MG63 (cell line): ENCODE measurements at places on chromosomes 6 and 20. TPM values are rescaled to one million over a fixed set of nuclear protein-coding genes. Genes with fewer than 3 reads are reported as not detected.

Gene PNPLA1
- not detected in 2 replicates for total RNA-seq

Gene L3MBTL3
- 2.9 and 3.5 TPM in 2 replicates for total RNA-seq

Gene PROKR2
- total RNA-seq: not detected in 2 replicates

Gene FRK
- total RNA-seq: 0.07 and 0.16 TPM in 2 replicates

Gene CPXM1
- 1.2 TPM in 1 of 2 replicates, not detected in the other for total RNA-seq

Gene GRM4
- not detected in 2 replicates for total RNA-seq

Gene MLIP
- total RNA-seq: not detected in 2 replicates

Gene LPA
- not detected in 2 replicates for total RNA-seq

Gene ANGPT4
- total RNA-seq: not detected in 2 replicates

Gene LYRM2
- 7.1 and 28.4 TPM in 2 replicates for total RNA-seq

Gene DEFB118
- not detected in 2 replicates for total RNA-seq

Gene KHDC1L
- total RNA-seq: not detected in 2 replicates

Gene TAGAP
- not detected in 2 replicates for total RNA-seq

- no peak for DNase-seq
These were observed 142.7 kb downstream of the TENT5A start for GRCh38 chr6:81609736-81610135.

DNA sequence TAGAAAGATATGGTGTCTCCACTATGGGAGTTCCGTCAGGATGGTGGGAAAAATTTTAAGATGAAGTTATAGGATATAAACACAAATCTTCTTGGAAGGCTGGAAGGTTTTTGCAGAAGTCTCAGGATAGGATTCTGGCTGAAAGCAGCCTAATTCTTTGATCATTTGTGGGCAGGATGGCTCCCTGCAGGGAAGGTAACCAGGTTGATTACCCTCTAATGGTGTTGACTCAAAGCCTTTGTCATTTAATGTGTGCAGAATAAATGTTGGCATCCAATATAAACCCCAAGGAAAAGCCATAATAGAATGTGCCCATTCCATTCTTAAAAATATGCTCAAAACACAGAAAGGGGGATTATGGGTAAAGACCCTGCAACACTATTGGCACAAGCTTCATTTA, 204.3 kb downstream of the EPM2A start:
- no peak for DNase-seq

GRCh38 chr6:31897612-31898382, at the start of gene EHMT2:
EHMT2 (minus strand) TSS chr6:31897698; CDS start chr6:31897677, 21 bp downstream.
- DNase-seq: peak; percentile 79

GRCh38 chr6:31899215-31899614, 1.7 kb upstream of the EHMT2 start:
- no peak for DNase-seq

- DNase-seq: no peak
These were observed 4.7 kb downstream of the CDKN1A start for GRCh38 chr6:36683145-36683655.

GRCh38 chr6:13508711-13509705, 21.6 kb upstream of the GFOD1 start:
- peak; percentile 75 for DNase-seq

GRCh38 chr6:131949909-131950766, 1.0 kb downstream of the CCN2 start:
- peak; percentile 96 for DNase-seq

GRCh38 chr6:83978997-83979396, 54.6 kb upstream of the MRAP2 start:
- no peak for DNase-seq

DNA sequence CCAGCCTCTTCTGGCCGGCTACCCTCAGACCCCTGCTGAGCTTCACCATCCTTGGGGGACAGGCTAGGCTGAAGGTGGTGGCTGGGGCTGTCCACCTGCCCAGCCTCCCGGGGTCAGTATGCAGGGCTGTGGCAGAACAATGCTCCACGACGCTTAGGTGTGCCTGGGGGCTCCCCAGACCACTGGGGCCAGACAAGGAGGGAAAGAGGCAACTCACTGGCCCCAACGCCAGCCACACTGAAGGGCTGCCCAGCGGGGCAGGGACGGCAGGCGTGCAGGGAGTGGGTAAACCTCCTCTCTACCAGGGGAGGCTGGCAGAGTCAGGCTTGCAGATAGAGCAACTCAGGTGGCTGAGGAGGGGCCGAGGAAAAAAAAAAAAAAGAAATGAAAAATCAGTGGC, 11.5 kb upstream of the UBE2V1 start:
- DNase-seq: no peak

DNA sequence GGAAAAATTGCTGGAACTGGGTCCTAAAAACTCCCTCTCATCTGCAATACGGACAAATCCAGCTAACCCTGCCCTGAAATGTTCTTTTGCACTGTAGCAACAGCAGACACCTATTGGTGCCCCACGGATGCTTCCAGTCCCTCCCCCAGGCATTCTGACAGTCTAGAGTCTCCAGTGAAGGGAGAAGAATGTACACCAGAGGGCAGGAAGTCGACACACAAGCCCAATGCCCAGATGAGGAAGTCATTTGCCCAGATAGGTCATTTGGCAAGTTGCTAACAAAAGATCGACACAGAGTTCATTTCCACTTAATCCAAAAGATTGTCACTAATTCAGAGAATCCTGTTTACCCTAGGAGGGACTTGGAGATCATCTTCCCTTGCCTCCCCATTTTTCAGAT, 293.0 kb upstream of the PRDM1 start:
- DNase-seq: no peak

DNA sequence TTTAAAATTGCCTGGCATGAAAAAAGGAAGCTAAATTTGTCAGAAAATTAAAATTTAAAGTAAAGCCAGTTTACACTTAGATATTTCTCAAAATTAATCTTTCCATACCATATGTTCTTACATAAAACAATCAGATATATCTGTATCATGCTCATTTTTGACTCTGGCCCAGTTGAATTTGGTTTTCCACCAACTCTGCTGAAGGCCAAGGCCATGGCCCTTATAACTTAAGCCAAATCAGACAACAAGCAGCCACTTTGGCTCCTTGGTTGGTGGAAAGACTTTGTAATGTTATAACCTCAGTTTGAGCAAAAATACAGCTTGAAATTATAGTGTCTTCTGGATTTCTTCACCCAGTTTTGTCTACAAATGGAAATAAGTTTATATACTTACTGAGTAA, 97.3 kb downstream of the CENPW start:
- no peak for DNase-seq

- DNase-seq: no peak
These were observed 89.9 kb upstream of the SGK1 start for GRCh38 chr6:134407791-134408190.

DNA sequence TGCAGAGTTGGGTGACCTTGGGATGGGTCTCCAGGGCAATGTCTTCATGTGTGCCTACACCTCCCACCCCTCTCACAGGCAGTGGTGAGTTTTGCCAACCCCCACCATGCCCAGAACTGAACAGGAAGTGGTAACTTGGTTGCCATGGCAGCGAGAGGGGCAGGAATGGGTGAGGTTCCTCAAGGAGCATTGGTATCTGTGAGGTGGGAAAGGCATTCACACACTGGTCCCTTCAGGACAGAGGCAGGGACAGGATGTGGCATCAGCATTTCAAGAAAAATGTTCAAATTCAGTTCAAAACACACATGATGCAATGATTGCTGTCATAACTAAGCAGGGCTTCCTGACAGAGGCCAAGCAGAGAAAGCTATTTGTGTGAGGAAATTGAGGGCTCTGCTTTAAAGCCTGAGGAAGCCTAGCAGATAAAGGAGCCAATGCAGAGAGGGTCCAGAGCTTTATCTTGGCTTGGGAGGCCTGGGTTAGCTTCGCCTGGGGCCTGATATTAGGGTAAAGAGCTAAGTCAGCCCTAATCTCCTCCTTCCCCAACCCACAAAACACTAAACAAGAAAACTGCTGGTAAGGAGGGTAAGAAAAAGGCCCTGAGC, 551 bp downstream of the TREML2 start:
- no peak for DNase-seq

DNA sequence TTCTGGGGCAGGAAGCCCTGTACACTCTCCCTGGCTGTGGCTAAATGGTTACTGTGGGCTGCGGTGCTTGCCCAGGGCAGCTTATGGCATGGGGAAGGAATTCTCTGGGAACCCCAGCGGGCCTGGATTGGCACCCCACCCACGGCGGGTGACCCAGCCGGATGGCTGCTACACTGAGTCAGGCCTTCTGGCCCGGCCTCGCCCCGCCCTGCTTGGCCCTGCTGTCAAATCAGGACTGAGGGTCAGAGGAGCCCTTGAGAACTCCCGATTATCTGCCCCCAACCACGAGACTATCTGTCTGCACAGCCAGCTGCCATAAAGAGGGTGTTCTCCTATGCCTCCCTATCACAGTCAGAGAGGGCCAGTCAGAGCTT, 7.3 kb upstream of the ITPR3 start:
- DNase-seq: peak; percentile 93

- DNase-seq: no peak
These were observed 25.3 kb upstream of the TRAF3IP2 start for GRCh38 chr6:111631018-111631417.

- DNase-seq: no peak
These were observed 130.1 kb downstream of the CDH4 start for GRCh38 chr20:61382194-61382593.

DNA sequence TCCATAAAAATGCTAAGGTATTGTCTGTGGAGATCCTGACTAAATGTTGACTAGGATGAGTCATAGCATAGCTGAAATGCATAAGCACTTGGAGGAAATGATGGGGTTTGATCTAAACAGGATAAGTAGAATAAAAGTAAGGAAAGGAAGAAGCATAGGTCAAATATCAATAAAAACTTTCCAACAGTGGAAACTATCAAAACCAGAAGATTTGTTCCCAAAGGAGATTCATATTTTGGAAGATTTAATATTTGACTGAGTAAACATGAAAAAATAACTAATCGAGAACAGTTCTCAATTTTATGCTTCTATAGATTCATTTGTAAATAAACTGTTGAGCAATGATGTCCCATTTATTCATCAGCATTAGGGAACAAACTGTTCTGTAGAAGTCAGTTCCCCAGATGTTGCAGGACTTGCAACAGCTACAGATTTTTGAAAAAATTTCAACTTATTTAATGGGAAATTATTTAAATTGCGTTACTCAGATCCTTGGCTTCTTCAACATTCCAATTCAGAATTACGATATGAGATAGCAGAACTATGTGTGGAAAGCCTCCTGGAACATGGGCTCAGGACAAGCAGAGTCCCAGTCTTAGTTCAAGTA, 133.7 kb upstream of the TBX18 start:
- DNase-seq: no peak

DNA sequence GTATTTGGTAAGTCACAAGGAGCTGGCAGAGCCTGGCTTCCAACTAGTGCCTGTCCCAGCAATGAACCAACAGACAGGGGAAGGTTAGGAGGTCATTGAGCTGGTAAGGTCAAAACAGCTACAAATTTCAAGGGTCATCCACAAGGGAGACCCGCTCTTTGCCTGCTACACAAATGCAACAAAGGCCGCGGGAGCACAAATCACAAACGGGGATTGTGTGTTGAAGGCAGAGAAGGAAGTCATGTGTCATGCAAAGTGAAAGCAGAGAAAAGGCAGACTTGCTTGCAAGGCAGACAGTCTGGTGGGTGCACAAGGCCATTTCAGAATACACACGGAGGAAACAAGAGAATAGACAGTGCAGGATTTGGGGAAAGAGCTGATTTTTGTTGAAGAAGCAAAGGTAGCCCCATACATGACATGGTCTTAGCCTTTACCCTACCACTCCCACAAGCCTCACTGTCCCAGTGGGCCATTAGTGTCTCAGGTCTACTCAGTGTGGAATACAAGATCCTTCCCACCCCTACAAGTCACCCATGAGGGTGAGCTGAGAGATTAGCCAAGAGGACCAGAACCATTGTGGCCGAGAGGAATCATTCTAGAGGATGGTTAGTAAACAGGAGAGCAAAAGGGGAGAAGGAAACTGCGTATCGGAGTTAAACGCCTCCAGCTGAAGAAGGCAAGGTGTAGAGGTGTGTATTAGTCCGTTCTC, 18.1 kb upstream of the SAMHD1 start:
- no peak for DNase-seq

DNA sequence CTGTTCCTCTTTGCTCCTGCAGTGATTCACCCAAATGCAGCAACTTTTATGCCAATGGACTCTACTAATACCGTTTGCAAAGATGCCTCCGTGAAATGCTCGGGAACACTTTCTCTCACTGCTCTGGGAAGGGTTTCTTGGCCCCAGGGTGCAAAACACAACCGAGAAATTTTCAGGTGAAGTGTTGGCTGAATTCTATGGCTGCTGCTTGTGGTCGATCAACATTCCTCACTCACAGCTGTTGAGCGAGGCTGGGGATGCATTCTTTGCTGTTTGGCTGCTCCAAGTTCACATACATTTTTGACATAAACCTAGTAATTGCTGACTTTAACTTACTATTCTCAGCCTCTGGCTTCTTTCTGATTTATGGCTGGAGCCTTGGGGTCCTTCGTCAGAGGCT, 342.0 kb upstream of the CHD6 start:
- no peak for DNase-seq

DNA sequence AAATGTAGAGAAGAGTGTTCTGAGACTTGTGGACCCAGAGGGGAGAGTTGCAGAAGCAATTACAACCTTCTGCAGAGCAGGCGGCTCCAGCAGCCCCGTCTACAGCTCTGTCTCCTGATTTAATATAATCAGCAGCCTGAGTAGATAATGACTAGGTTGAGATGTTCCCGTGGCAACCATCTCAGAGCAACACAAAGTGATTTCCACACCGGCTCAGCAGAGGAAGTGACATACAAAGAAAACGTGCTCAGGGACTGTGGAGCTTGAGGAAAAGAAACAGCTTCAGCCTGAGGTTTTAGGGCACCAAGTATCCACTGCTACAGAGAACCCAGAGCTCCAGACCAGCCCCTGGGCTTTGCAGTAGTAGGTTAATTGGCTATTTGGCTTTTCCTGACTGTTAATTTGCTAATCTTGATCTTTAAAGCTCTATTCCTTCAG, 136.4 kb downstream of the MTFR2 start:
- DNase-seq: peak; percentile 37

DNA sequence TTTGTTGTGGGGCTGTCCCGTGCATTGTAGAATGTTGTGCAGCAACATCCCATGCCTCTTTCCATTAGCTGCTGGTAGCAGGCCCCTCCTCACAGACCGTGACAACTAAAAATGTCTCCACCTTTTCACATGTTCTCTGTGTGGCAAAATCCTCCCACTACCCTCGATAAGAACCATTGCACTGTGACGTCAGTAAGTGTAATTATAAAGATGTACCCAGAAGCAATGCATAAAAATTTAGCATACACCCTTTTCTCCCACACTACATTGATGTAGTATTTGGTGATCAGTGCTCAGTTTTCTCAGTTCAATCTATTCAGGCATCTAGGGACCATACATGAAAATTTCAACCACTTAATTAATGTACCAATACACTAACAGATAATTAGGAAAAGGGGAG, 389.9 kb downstream of the DOK5 start:
- no peak for DNase-seq

DNA sequence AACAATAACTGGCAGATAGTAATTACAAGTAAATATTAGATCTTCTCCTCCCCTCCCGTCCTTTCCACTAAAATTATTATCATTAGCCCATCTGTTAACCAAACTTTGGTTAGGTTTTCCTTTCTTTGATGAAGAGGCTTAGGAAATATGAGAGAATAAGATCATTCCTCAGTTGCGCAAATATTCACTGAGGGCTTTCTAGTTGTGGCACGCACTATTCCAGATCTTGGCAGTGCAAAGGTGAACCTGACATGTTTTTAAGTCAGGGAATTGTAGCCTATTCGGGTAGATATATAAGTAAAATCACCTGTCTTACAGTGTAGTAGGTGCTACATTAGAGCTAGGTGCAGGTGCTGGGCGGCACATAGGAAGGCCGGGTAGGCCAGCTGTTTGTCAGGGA, 31.1 kb downstream of the RNF217 start:
- DNase-seq: no peak
